ENCODE measurements at places on chromosomes 3 and 15. TPM values are rescaled to one million over a fixed set of nuclear protein-coding genes. Genes with fewer than 3 reads are reported as not detected.

DNA sequence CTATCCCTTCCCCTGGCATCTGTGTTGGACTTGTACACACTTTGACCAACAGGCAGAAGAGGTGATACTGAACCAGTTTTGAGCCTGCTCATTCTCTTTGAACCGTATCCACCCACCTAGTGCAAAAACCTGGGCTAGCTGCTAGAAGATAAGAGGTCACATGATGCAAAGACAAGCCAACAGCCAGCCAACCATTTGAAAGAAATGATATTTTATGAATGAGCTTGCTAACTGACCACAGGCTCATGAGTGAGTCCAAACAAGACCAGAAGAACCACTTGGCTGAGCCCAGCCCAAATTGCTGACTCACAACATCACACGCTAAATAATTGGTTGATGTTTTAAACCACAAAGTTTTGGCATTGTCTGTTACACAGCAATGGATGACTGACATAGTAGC lies 74.0 kb upstream of the CTNNB1 start:
- no peak for DNase-seq
- H3K4me3 ChIP-seq = no peak overlapping the region
- H3K27me3 ChIP-seq = no peaks in the 10 kb centered on the region
- no peaks in the 10 kb centered on the region for H3K4me1 ChIP-seq
- H3K27ac ChIP-seq = no peak overlapping the region

DNA sequence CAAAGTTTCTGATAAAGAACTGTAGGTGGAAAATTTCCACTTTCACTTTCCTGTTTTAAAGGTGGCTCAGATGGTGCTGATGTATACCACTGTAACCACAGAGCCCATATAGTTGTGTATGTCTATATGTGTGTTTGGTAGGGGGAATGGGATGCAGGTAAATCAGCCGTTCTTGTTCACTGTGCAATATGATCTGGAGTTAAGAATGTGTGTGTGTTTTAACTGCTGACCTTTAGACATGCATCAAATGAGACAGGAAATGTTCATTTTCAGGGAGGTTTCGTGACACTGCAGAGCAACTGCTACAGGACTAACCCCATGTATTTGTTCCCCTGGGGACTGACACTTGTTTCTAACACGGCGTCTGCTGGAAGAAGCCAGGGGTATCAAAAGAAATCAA lies 180.5 kb downstream of the TAFA4 start:
- H3K36me3 ChIP-seq = no peaks in the 10 kb centered on the region
- no peak overlapping the region for H3K4me3 ChIP-seq
- no peak for DNase-seq
- no peaks in the 10 kb centered on the region for H3K27me3 ChIP-seq
- H3K27ac ChIP-seq = no peak overlapping the region

GRCh38 chr3:189613122-189613521 lies 18.1 kb upstream of the TP63 start:
- no peak overlapping the region for H3K4me3 ChIP-seq
- no peaks in the 10 kb centered on the region for H3K27me3 ChIP-seq
- no peak for DNase-seq

GRCh38 chr15:32668942-32669341 lies 27.4 kb downstream of the SCG5 start:
- no peak for DNase-seq
- no peaks in the 10 kb centered on the region for H3K4me1 ChIP-seq
- no peaks in the 10 kb centered on the region for H3K27me3 ChIP-seq
- H3K4me3 ChIP-seq = no peak overlapping the region

- no peaks in the 10 kb centered on the region for H3K27me3 ChIP-seq
- no peak for DNase-seq
- no peaks in the 10 kb centered on the region for H3K4me1 ChIP-seq
- no peak overlapping the region for H3K27ac ChIP-seq
These were observed 257.0 kb upstream of the RGMA start for GRCh38 chr15:93345981-93346380.

- peaks cover 2% of the 10 kb centered on the region for H3K27me3 ChIP-seq
- H3K27ac ChIP-seq = no peak overlapping the region
- no peak for DNase-seq
These were observed 156.7 kb upstream of the ATP11B start for GRCh38 chr3:182636646-182637045.

GRCh38 chr15:55786341-55786740 lies 43.4 kb upstream of the PRTG start:
- H3K27me3 ChIP-seq = no peaks in the 10 kb centered on the region
- H3K27ac ChIP-seq = no peak overlapping the region
- H3K36me3 ChIP-seq = no peaks in the 10 kb centered on the region
- H3K4me1 ChIP-seq = no peaks in the 10 kb centered on the region
- H3K4me3 ChIP-seq = no peak overlapping the region
- no peak for DNase-seq

DNA sequence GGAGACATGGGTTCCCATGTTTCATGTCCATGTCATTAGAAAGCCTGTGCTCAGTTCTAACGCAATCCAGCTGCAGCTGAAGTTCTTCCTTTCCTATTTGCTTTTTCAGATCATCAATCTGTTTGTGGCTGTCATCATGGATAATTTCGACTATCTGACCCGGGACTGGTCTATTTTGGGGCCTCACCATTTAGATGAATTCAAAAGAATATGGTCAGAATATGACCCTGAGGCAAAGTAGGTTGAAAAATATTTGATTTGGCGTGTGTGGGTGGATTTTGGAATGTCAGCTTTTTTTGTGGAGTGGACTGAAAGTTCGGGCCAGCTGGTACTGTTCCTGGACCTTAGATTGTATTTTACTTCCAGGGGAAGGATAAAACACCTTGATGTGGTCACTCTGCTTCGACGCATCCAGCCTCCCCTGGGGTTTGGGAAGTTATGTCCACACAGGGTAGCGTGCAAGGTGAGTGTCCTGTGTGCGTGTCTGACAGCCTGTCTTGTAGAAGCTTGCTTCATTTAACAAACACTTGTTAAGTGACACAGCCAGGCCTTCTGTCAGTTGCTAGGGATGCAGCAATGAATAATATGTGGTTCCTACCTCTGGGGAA lies 69.6 kb downstream of the CHDH start:
- H3K27ac ChIP-seq = no peak overlapping the region
- no peaks in the 10 kb centered on the region for H3K36me3 ChIP-seq
- no peak overlapping the region for H3K4me3 ChIP-seq
- DNase-seq = no peak
- no peaks in the 10 kb centered on the region for H3K4me1 ChIP-seq
- no peaks in the 10 kb centered on the region for H3K27me3 ChIP-seq

DNA sequence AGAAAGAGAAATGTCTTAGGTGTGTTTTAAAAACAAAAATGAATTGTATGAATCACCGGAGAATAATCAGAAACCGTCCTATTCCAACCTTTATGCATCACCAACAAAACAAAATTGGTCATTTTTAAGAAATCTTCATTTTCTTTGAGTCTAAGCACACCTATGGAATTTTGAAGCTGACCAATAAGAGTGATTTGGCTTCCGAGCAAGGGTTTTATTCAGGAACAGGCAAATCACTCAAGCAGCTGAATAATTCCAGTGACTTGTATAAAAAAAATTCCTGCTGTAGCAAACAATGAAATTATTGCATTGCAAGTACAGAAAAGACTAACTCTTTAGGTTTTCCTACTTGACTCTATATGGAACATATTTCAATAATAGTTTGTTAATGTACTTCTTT lies 83.8 kb upstream of the FNDC3B start:
- no peaks in the 10 kb centered on the region for H3K27me3 ChIP-seq
- no peak for DNase-seq
- no peaks in the 10 kb centered on the region for H3K36me3 ChIP-seq

DNA sequence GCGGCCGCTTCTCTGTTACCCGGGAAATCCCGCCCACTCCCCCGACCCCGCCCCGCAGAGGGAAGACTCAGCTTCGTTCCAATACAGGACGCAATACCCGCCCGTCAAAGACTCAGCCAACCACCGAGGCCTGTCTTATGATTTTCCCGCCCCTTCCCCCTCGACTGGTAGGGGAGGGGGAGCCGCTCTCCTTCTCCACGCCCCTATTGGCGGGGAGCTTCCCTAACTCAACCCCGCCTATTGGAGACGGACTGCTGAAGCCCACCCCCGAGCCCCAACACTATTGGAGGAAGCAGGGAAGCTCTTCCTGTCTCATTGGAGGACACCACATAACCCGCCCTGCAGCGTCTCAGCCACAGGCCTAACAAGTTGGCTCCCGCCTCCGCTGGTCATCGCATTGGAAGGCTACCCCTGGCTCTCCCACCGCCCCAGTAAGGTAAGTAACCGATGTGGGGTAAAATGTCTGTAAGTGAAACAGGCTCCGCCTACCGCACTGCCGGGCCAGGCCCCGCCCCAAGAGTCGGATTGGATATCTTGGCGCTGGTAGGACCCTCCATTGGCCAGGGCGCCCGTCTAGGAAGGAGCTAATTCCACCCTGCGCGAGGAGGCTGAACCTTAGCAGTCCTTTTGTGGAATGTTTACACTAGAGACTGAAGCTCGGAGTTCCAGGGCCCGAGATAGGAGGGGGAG lies at the start of gene SIN3A:
TSS of gene SIN3A (minus strand) at position 17 of the 690 bp plus-strand sequence. CDS start 21,315 bp downstream, outside the sequence.
- peak within 1 kb of the TSS; percentile 99 for H3K27ac ChIP-seq
- no peaks in the 10 kb centered on the region for H3K27me3 ChIP-seq
- H3K4me3 ChIP-seq = peak within 1 kb of the TSS; percentile 98

- H3K4me3 ChIP-seq = no peak overlapping the region
- H3K36me3 ChIP-seq = no peaks in the 10 kb centered on the region
- no peaks in the 10 kb centered on the region for H3K27me3 ChIP-seq
- no peak overlapping the region for H3K27ac ChIP-seq
- H3K4me1 ChIP-seq = no peaks in the 10 kb centered on the region
- DNase-seq = no peak
These were observed 498.2 kb downstream of the PYDC2 start for GRCh38 chr3:191958980-191959671.

DNA sequence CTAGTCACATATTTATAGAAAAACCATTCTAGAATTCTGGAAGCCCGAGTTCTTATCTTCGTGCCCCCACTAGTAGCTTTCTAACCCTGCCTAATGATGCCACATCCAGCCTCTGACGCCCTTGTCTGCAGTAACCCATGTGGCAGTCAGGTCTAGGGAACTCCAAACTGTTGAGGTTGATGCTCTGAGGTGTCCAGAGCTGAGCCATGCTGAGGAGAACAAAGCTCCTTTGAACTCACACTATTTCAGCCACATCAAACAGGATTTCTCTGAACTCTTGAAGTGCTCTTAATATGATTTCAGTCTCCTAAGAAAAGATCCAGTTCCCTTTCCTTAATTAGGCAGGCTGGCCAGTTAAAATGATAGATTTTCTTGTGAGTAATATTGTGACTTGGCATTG lies 150.5 kb upstream of the ST8SIA2 start:
- no peaks in the 10 kb centered on the region for H3K4me1 ChIP-seq
- no peak overlapping the region for H3K4me3 ChIP-seq
- DNase-seq = no peak
- H3K27ac ChIP-seq = no peak overlapping the region

GRCh38 chr3:136891934-136892855 lies 30.2 kb downstream of the NCK1 start:
- no peak overlapping the region for H3K27ac ChIP-seq
- no peak overlapping the region for H3K4me3 ChIP-seq
- no peaks in the 10 kb centered on the region for H3K27me3 ChIP-seq
- DNase-seq = no peak
- H3K36me3 ChIP-seq = no peaks in the 10 kb centered on the region
- peaks cover 6% of the 10 kb centered on the region for H3K4me1 ChIP-seq

DNA sequence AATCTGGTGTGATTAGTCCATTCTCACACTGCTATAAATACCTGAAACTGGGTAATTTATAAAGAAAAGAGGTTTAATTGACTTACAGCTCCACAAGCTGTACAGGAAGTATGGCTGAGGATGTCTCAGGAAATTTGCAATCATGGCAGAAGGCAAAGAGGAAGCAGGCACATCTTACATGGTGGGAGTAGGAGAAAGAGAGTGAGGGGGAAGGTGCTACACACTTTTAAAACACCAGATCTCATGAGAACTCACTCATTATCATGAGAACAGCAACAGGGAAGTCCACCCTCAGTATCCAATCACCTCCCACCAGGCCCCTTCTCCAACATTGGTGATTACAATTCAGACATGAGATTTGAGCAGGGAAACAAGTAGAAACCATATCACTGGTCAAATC lies 24.0 kb upstream of the ACP3 start:
- H3K27me3 ChIP-seq = peaks cover 3% of the 10 kb centered on the region
- H3K4me1 ChIP-seq = no peaks in the 10 kb centered on the region
- no peak for DNase-seq
- no peak overlapping the region for H3K4me3 ChIP-seq
- no peak overlapping the region for H3K27ac ChIP-seq

- H3K4me3 ChIP-seq = no peak overlapping the region
- peaks cover 61% of the 10 kb centered on the region for H3K36me3 ChIP-seq
- no peak for DNase-seq
- no peaks in the 10 kb centered on the region for H3K4me1 ChIP-seq
- no peak overlapping the region for H3K27ac ChIP-seq
- H3K27me3 ChIP-seq = no peaks in the 10 kb centered on the region
These were observed 23.8 kb downstream of the SEC62 start for GRCh38 chr3:169990431-169990830.

- H3K36me3 ChIP-seq = no peaks in the 10 kb centered on the region
- no peak for DNase-seq
- no peaks in the 10 kb centered on the region for H3K4me1 ChIP-seq
These were observed 18.3 kb upstream of the VGLL3 start for GRCh38 chr3:87009271-87009670.

DNA sequence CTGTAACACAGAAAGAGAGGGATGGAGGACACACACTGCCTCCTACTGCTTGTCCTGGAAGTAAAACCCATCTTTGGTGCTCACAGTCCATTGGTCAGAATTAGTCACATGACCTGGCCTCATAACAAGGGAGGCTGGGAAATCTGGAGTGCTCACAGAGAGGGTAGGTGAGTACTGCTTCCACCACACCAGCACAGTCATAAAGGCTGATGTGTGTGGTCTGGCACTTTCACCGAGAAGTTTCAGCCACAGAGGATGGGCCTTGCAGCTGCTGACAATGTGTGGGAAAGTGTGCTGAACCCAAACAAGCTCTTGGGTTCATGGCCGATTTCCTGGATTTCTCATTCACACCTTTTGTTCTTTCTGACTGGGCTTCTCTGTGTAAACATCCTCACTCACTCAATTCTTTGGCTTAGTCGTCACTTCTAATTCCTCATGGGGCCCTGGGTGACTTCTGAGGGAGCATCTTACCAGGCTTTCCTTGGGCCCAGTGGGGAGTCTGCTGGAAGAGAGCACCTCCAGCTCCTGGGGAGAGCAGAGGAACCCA lies 100.7 kb downstream of the ASB7 start:
- no peaks in the 10 kb centered on the region for H3K4me1 ChIP-seq
- no peak overlapping the region for H3K4me3 ChIP-seq
- H3K27ac ChIP-seq = no peak overlapping the region

GRCh38 chr3:52245322-52246263 lies at the start of gene PPM1M:
Gene PPM1M, plus strand, starts transcription at chr3:52245759. Its CDS starts 66 bp downstream, at chr3:52245825.
- no peaks in the 10 kb centered on the region for H3K36me3 ChIP-seq
- DNase-seq = no peak
- H3K27ac ChIP-seq = peak within 1 kb of the TSS; percentile 65
- H3K4me3 ChIP-seq = peak within 1 kb of the TSS; percentile 65
- H3K4me1 ChIP-seq = peaks cover 3% of the 10 kb centered on the region

GRCh38 chr3:109874896-109875708 lies 537.8 kb upstream of the DPPA4 start:
- no peaks in the 10 kb centered on the region for H3K36me3 ChIP-seq
- H3K4me3 ChIP-seq = no peak overlapping the region
- DNase-seq = no peak
- no peak overlapping the region for H3K27ac ChIP-seq
- no peaks in the 10 kb centered on the region for H3K4me1 ChIP-seq
- H3K27me3 ChIP-seq = no peaks in the 10 kb centered on the region

Gene PTX3
- total RNA-seq = 2.1 TPM

Gene CD200
- not detected for total RNA-seq

Gene FES
- total RNA-seq = 0.64 TPM

Gene GABRR3
- not detected for total RNA-seq

Gene MYRIP
- 0.59 TPM for total RNA-seq

Gene PIGZ
- 6.3 TPM for total RNA-seq

Gene GLDN
- 0.57 TPM for total RNA-seq

Gene CELSR3
- total RNA-seq = 7.7 TPM

Gene TM6SF1
- total RNA-seq = 0.69 TPM

Gene C3orf18
- total RNA-seq = 5.0 TPM

Gene SLC22A13
- total RNA-seq = 0.33 TPM

Data from Panc1 (cell line).